ENCODE measurements at places on chromosomes 7 and 10.

DNA sequence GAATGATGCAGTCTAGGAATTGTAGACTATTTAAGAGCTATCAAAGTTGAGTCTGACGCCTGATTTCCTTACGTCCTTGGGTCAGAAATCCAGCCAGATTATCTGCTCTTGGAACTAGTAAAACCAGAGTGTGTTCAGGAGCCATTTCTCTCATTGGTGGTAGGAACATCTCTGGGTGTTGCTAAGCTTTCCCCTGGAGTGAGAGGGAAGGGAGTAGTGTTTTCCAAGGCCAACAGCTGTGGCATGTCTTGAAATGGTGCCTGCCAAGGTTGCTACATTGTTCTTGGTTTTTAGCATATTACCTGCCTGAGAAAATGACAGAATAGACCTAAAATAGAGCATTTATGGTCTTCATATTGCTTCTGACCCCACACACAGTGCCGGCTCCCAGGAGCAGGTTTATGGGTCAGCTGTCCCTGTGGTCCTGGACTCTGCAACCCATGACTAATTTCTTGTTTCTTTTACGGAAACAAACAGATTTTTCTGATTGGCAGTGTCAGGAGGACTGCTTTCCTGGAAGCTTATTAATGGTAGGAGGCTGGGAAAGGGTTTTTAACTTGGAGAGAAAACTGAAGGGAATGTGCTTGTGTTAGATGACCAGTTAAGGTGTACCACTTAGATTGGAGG is 17.5 kb downstream of the GBF1 start:
- DNase-seq: no peak

DNA sequence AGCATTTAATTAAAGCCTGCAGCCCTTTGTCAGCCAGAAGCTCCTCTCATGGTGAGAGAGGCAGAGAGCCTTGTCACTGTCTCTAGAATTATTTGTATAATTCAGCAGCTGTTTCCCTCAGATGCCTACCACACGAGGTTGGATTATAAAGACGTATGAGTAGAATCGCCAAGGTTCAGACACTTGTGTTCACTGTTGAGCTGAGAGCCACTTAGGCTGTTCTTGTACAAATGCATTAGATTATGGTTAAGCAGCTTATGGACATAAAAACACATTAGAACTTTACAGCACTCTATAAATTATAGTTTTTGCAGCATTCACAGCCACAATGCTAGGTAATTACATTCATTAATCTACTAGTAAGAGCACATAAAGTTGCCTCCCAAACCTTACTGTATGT is 282.6 kb downstream of the AUTS2 start:
- DNase-seq: no peak

DNA sequence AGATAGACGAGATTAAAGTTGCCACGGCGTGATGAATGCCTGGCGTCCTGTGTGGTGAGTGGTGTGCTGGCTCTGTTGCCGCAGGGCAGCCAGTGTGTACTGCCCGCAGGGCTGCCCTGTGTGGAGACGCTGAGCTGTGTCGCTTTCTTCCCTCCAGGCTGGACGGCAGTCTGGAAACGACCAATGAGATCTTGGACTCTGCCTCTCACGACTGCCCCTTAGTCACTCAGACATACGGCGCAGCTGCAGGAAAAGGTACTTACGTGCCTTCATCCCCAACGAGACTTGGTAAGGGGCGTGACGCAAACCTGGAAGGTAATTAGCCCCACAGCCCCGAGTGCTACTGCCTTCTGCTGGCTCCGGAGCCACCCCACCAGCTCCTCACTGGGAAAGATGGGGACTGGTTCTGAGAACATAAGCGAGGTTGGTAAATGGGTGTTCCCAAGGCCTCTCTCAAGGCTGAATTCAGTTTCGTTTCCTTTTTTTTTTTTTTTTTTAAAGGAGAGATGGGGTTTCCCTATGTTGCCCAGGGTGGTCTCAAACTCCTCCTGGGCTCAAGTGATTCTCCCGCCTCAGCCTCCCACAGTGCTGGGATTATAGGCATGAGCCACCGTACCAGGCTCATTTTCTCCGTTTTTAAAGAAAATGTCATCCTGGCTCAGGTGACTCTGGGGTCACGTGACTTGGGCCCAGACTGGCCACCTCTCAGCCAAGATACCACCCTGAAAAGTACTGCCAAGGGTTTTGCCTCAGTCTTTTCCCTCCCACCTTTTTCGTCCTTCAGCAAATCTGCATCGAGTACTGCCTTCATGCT is 39.6 kb downstream of the WIPI2 start:
- no peak for DNase-seq

GRCh38 chr10:101558204-101558603 is 29.9 kb downstream of the POLL start:
- no peak for DNase-seq

DNA sequence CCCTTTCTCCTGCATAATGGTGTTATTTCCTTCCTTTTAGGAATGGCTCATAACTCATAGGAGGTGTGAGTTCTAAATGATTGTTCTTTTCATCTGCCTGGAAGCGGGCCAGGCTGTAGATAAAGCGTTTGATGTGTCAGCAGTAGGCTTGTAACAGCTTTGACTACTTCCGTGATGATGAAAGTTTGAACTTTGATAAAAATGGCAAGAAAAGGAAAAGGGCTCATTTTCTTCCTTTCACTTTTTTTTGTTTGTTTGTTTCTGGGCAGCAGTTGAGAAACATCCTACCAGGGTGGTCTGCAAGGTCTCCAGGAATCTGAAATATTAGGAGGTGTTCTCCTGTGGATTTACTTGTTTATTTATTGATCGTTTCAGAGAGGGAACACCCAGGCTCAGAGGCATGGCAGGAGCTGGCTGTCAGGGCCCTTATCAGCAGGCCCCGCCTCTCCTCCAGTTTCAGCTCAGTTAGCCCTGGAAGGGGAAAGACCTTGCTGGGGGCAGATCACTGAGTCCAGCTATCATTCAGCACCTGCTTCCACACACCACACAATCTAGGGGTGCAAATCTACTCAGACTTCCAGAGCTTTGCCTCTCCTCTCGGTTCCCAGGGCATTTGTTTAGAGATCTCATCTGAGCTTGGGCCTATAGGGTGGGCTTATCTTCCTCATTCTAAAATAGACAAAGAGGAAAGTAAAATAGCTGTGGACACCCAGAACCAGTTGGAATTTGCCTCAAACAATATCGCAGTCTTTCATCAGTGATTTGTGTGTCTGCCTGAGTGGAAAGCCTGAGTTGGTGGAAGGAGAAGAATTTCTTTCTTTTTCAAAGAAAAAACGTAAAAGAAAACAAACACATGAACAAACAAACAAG is 130.9 kb downstream of the BMPER start:
- peak; percentile 23 for DNase-seq
